Spinal cord (tissue), 10 donors: ENCODE measurements at places on chromosomes 11 and 22. TPM values are rescaled to one million over a fixed set of nuclear protein-coding genes. Genes with fewer than 3 reads are reported as not detected.

Gene TUB
- total RNA-seq: 107 TPM

Gene CENPM
- total RNA-seq: 9.0 TPM

Gene ARFIP2
- total RNA-seq: 46.2 TPM

Gene FZD4
- total RNA-seq: 24.5 TPM

Gene PDE3B
- 9.8 TPM for total RNA-seq

Gene FBLN1
- total RNA-seq: 260 TPM

Gene CASTOR1
- total RNA-seq: 34.9 TPM

Gene RIBC2
- total RNA-seq: 2.3 TPM

Gene NRXN2
- total RNA-seq: 145 TPM

Gene KRTAP5-5
- total RNA-seq: not detected

Gene FOLH1
- 16.5 TPM for total RNA-seq

Gene ARHGEF17
- total RNA-seq: 51.4 TPM

Gene TNKS1BP1
- total RNA-seq: 42.2 TPM

Gene KRTAP5-1
- not detected for total RNA-seq

Gene KCNJ5
- total RNA-seq: 1.6 TPM

Gene NRIP3
- 9.9 TPM for total RNA-seq

Gene NXPE2
- total RNA-seq: 0.50 TPM

Gene MLC1
- total RNA-seq: 76.9 TPM

Gene NEFH
- total RNA-seq: 20.3 TPM

Gene PDGFB
- total RNA-seq: 9.8 TPM

Gene TECTA
- 2.7 TPM for total RNA-seq

Gene KCNJ4
- 1.2 TPM for total RNA-seq

Gene WNT7B
- total RNA-seq: 2.6 TPM

Gene BIK
- 0.50 TPM for total RNA-seq

Gene GLYATL2
- 1.9 TPM for total RNA-seq

Gene HBB
- 1,170 TPM for total RNA-seq

Gene OR5D18
- total RNA-seq: not detected

Gene EXPH5
- 8.2 TPM for total RNA-seq

Gene NCAM1
- 305 TPM for total RNA-seq

Gene OR51E2
- total RNA-seq: 0.40 TPM

Gene ZP1
- total RNA-seq: not detected

Gene KMT2A
- total RNA-seq: 45.6 TPM

Gene FOLR2
- total RNA-seq: 34.1 TPM

Gene SPINDOC
- total RNA-seq: 21.9 TPM

Gene TMEM218
- 36.7 TPM for total RNA-seq

Gene APOBEC3G
- total RNA-seq: 9.5 TPM

Gene OR5P2
- total RNA-seq: not detected

Gene LIF
- total RNA-seq: 0.20 TPM

Gene ACO2
- total RNA-seq: 101 TPM

Gene IL18
- 18.2 TPM for total RNA-seq

Gene OR51B4
- not detected for total RNA-seq

Gene UBQLN3
- 0.10 TPM for total RNA-seq

Gene CABP7
- total RNA-seq: 17.9 TPM

Gene YPEL4
- 3.3 TPM for total RNA-seq

Gene TRIM48
- total RNA-seq: not detected

Gene PHRF1
- 20.9 TPM for total RNA-seq

Gene POTEH
- not detected for total RNA-seq

Gene ZNF280B
- 5.0 TPM for total RNA-seq

Gene GRIK4
- total RNA-seq: 5.2 TPM

Gene TREH
- total RNA-seq: not detected

Gene STARD10
- 18.1 TPM for total RNA-seq

Gene OR51B5
- 1.7 TPM for total RNA-seq
